ENCODE measurements at places on chromosomes 5 and 9.

GRCh38 chr9:91211919-91212318 lies 149.8 kb downstream of the AUH start:
- DNase-seq, result no peak

- DNase-seq, result no peak
Measured at GRCh38 chr9:78539904-78540303, 243.0 kb downstream of the PSAT1 start.

DNA sequence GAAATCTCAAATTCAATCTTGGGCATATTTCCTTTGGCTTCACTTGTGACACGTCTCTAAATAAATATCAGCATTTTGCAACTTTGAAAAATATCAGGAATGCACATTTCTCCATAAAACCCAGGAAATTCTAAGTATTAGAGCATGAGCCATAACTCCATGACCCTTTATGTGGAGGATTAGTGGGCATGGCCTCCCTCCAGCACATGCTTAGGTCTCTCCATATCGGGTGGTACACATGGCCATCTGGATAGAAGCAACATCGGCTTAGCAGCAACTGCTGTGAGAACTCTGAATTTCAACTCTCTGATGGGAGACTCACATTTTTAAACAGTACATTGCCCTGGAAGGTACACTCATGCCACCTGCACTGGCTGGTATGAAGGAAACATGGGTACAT lies 73.7 kb upstream of the EGFLAM start:
- DNase-seq, result no peak

GRCh38 chr9:4980086-4980727 lies 4.9 kb upstream of the JAK2 start:
- no peak for DNase-seq

GRCh38 chr5:1502046-1502736 lies 21.6 kb downstream of the LPCAT1 start:
- DNase-seq, result no peak

DNA sequence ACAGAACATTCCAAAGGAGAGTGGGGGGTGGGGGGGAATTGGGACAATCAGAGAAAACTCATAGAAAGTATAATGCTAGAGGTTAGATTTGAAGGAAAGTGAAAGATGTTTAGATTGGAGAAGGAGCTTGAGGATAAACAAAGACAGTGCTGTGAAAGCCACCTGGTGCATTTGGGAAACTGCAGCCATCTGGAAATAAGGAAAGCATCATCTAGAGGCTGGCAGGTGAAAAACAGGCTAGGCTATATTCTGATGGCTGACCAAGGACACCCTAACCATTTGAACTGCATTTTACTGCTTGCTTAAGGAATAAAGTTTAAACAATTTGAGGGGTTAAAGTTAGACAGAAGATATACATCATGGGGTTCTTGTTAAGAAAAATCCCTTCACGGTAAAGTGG lies 296.4 kb downstream of the CETN3 start:
- no peak for DNase-seq

GRCh38 chr5:113058269-113058668 lies 81.7 kb downstream of the DCP2 start:
- DNase-seq, result no peak

DNA sequence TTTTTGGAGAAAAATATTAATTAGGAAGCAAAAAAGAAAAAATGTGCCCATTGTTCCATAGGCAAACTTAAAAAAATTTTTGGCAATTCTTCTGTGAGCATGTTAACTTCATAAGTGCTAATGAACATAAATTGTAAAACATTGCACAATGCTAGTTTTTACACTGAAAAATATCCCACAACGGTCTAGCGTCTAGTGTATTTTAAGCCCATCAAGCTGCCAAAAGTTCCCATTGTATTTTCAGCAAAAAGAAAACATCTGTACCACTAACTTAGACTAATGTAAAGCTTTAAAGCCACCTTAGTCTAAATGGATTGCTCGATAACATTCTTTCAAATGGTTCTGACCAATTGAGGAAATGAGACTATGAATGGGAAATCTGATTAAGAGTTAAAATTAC lies 2.8 kb downstream of the NR6A1 start:
- no peak for DNase-seq

- DNase-seq, result no peak
Measured at GRCh38 chr5:155926031-155926430, 400.9 kb upstream of the SGCD start.

All from GM12878 (cell line).